ENCODE measurements at places on chromosomes 2 and 18.

GRCh38 chr2:2573658-2574293 is 242.7 kb upstream of the MYT1L start:
- DNase-seq = peak; percentile 14

- no peak for DNase-seq
Measured at GRCh38 chr18:72830109-72830508, 37.7 kb downstream of the NETO1 start.

- no peak for DNase-seq
Measured at GRCh38 chr2:45074713-45075112, 65.5 kb upstream of the SIX2 start.

GRCh38 chr2:65129286-65129825 is 550 bp downstream of the RAB1A start:
- DNase-seq = peak; percentile 51

- DNase-seq = no peak
Measured at GRCh38 chr2:56292951-56293350, 109.2 kb downstream of the CCDC85A start.

DNA sequence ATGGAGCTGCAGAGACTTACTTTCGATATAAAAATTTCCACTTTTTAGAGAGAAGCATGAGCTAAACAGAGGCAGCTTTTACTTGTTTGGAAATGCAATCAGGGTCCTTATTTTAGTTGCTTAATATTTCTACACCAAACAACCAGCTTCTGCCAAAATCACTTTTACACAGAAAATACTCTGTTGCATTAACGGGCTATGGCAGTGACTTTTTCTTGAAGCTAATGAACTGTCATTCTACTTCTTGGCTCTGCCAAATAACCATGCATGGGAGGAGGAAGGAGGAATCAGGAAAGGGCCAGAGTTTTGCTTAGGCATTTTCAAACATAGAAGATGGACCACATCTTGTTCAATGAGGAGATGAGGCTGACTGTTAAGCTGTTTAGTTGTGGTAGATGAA is 23.6 kb upstream of the LTBP1 start:
- no peak for DNase-seq

GRCh38 chr2:61905372-61906185 is at the start of gene COMMD1:
Gene COMMD1, plus strand, starts transcription at chr2:61905674. Its CDS starts 5 bp downstream, at chr2:61905679.
- peak; percentile 94 for DNase-seq

All from stomach (tissue), 19 donors.